ENCODE measurements at places on chromosomes 1 and 21.

DNA sequence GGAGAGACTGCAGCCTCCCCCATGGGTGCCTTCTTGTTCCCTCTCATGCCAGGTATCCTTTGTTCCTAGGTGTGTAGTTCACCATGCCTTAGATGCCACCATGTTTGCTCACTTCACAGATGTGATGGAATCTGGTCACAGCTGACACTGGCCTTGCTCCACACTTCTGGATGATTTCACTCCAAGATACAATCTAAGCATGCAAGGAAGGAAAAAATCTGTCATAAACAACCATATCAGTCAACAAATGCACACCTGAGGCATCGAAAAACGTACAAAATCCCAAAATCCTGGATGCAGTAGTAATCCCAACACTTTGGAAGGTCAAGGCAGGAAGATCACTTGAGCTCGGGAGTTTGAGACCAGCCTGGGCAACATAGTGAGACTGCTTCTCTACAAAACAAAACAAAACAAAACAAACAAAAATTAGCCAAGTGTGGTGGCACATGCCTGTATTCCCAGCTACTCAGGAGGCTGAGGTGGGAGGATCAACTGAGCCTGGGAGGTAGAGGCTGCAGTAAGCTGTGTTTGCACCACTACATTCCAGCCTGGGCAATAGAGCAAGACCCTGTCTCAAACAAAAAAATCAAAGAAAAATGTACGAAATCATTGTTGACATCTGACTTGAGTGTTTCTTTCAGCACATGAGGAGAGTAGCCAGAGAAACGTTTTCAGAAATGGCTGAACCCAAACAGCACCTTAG is 17.1 kb upstream of the PTPRF start:
- no peak for DNase-seq

DNA sequence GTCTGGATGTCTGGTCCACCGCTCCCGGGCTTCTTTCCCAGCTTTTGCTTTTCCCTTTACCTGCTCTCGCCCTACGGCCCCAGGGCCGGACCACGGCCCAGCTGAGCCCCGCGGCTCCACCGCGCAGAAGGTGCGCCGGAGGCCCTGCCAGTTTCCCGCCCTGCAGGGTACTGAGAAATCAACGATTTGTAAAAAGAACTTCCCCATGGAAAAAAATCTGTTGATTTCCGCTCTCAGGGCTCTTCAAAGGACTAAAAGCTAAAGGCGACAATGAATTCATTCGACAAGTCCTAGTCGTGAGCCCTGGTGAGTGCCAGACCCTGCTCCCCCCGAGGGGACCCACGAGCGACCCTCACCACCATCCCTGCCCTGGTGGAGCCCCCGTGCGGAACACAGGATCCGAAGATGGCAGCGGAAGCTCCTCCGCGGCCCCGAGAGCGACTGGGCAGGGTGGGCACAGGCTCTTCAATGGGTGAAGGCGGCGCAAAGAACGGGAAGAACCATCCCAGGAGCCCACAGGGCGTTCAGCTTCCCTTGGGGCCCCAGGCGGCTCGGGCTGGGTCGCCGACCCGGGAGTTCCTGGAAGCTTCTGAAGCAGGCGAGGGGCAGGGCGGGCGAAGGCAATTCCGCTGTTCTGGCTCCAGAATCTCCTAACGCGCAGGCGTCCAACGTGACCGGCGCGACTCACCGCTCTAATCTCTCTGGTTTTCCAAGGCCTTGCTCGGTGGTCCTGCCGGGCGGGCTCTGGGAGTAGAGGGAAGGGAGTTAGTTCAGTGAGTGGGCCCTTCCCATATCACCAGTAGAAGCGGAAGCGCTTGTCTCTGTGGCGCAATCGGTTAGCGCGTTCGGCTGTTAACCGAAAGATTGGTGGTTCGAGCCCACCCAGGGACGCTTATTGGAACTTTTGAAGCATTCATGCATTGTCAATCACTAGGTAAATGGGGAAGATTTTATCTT is 6.6 kb upstream of the RNU1-2 start:
- DNase-seq = peak; percentile 84

- no peak for DNase-seq
Measured at GRCh38 chr1:201636510-201636971, 97.6 kb downstream of the NAV1 start.

- no peak for DNase-seq
Measured at GRCh38 chr1:101044749-101045148, 19.2 kb upstream of the DPH5 start.

GRCh38 chr1:187655104-187655503 is 826.4 kb downstream of the PLA2G4A start:
- DNase-seq = no peak

DNA sequence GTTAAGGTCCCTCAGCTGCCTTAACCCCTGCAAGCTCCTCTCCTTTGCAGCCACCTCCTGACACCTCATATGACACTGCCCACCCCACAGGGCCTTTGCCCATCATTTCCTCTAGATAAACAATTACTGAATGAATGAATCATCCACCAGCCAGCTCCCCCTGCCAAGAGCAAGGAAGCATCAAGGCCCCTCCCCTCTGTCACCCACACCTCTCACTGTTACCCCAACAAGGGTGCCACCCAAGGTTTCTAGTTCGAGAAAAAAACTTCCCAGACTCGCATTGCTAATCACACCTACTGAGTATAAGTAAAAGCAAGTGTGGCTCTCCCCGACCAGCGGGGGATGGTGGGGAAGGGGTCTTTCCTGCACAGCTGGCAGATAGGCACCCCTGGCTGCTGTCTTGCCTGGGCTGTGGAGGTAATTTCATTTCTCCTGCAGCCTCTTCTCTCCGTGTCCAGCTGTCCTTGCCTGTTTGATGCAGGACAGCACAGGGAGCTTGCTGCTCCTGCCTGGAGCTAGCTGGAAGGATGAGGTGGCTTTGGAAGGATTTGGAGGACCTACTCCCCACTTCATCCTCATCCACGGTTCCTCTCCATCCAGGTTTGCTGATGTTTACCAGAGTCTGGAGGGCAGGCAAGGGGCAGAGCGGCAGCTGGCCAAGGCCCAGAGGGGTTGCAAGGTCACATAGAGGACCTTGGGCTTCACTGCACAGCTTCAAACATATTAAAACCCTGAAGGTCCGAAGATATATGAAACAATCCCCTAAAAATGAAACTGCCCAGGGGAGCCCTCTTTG is 33.1 kb upstream of the LBR start:
- DNase-seq = no peak
